ENCODE measurements at places on chromosomes 3 and 15.

DNA sequence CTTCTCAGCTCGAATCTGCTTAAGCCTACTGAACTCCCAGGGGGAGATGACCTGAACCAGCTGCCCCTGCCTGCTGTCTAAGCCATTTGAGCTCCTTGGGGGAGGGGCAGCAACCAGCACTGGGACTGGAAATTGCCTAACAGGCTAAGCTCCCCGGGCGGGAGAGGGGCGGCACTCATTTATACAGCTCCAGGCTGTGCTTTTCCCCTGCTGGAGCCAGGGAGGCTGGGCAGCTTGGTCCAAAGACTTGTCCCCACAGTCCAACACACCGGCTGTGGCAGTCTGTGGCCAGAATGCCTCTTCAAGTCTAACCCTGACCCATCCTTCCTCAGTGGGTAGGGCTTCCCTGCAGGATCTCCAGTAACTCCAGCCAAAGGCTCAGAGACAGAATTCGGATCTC lies 1241.5 kb downstream of the ROBO2 start:
- DNase-seq = no peak

- no peak for DNase-seq
These were observed 45.8 kb upstream of the UBE2E2 start for GRCh38 chr3:23157331-23157730.

- no peak for DNase-seq
These were observed 79.9 kb upstream of the SLC25A26 start for GRCh38 chr3:66140743-66141372.

DNA sequence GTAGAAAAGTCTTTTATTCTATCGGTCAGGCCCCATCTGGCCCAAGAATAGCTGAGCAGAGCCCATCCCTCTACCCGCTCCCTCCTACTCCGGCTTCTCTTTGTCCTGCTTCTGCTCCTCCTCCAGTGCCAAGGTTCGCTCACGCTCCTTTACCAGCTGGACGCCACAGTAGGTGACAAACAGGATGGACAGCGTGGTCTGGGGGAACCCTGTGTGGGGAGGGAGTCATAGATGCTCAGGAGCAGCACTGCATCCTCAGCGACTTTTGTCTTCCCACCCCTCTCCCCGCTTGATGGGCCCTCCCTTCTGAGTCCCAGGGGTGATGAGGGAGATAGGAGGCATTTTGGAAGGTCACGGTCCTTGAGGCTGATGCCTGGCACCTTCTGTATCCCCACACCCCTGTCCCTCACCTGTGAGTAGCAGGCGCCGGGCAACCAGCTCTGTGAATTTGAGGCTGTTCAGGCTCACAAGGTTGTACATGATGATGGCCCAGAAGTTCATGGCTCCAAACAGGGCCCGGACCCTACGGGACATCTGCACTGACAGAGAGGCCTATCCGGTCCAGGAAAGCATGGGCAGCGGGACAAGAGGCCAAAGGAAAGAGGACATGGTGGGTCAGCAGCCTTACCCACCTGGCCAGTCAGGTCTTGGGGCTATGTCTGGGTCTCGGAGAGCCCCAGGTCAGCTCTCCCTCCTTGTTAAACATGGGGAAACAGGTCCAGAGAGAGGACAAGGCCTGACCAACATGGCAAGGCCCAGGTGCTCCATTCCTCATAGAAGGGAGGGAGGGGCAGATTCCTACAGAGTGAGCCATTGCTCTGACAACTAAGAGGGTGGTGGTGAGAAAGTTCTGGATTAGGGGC lies 7.6 kb downstream of the KLHL40 start:
- DNase-seq = peak; percentile 52

DNA sequence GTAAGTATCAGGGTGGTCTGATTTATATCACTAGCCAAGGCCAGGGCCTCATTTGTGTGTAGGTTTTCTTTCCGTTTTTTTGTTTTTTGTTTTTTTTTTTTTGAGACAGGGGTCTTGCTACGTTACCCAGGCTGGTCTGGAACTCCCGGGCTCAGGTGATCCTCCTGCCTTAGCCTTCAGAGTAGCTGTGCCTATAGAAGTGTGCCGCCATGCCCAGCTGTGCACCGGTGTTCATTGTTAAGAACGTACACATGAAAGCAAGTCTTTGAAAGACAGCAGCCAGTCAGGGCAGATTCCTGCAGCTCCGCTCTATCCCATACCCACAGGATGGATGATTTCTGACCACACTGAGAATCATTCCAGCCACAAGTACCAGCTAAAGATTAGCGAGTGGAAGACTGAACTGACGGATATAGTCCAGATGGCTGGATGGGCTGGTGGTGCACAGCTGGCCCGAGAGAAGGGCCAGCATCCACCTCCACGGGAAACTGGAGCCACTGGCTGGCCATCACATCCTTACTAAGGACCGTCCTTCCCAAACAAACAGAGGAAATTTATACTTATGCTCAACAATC lies 95.4 kb downstream of the PCSK6 start:
- DNase-seq = no peak

DNA sequence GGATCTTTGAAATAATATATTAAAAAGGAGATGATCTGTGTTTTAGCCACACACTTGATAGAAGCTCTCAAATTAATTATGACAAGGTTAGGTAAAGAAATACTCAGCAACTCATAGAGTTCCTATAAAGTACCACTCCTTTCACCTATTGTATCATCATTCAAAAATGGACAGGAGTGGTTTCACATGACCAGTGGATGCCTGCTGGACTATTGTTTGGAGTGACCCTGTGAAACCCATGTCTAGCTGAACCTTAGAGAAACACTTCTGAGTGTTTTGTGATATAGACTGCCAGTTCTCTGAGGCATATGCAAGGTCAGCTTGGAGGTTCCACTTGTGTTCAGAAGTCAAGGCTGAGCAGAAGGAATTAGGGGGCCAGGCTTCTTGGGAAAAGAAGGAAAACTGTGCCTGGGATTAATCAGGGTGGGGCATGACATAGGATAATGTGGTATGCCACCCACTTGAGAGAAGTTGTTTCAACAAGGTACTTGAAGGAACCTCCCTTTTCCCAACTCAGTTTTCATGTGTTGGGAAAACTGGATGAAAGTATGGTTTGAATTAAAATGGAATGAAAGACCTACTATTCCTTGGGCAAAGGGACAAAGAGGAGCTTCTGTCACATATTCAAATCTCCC lies 15.4 kb downstream of the PARP14 start:
- DNase-seq = no peak

DNA sequence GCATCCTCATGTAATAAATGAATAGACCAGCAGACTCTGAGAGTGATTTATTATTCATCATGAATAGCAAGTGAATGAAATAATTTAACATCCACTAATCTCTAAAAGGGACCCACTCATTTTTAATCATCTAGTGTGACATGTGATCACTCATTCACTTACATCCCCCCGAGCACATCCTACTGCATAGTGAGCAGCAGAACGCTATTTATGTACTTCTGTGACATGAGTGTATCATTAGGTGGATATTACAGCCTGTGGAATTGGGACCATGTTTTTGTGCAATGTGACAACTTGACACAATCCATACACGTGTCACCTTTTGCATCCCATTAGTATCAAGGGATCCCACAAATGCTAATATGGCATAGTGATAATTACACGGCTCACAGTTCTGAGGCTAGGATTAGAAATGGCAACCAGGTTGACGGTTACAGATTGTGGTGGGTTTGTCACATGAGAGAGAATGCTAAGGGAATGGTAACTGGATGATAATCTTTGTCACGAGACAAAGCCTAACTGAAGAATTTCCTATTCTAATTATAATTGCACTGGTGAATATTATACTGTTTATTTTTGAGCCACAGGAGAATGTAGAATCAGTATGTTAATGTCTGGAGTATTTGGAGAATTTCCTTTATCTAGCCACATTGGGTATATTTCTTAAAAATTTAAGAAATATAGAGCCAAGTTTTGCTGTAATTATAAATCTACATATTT lies 595.2 kb upstream of the TBL1XR1 start:
- DNase-seq = no peak

DNA sequence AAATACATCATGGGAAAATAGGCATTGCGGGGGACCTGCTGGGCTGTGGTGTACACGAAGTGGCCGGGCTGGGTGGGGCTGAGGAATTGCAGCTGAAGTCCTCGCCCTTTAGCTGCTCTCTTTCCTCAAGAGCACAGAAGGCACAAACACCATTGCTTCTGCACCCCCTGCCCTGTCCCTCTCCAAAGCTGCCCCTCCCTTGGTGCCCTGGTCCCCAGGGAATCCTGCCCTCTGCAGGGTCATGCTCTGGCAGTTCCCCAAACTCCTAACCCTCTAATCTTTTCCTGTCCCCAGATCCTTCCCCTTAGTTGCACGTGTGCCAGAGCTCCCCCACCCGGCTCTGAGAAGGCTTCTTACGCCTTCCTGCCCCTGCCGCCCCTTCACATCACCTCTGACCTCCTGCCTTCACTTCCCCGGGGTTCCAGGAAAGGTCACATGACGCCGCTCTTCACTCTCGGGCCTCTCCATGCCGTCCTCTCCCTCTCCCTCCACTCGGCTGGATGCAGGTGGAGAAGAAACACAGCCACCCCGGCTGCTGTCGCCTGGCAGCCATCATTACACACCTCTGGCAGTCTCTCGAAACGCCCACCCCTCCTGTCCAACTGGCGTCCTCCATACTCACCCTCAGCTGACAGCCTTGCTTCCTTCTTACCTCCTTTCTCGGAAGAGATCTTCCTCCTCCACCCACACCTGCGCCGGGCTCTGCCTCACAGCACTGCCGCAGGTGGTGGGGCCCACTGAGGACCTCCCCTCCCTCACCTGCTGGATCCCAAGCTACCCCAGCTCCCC lies 6.9 kb upstream of the PCSK6 start:
- DNase-seq = no peak

DNA sequence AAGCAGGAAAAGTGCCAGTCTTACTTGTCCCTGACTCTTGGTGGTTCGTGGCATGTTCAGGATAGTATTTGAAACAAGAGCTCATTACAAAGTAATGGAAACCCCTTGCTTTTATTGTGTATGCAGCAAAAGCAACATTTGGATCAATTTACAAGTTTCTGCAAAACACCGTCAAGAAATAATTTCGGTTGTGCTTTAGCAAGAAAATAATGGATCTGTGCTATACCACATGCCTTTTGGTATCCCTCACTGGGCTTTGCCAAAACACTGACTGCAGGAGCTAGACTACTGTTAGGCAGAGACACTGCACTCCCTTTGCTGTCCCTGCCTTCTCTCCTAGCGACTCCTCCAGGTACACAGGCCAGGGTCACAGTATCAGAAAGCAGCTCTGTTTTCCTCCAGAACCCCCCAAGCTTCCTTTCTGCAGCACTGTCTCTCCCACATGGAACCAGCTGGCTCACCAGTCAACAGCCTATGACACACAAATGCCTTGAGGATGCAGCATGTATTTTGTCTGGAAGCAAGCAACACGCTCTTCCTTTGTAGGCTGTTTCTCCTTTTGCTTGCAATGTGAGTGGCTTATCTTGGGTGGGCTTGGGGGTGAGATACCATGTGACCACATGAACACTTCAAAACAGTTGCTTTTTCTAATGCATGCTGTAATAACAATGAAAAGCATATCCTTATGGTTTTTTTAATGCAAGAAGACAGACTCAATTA lies 111.4 kb downstream of the PGPEP1L start:
- peak; percentile 81 for DNase-seq

GRCh38 chr3:150599611-150600297 lies 3.4 kb upstream of the SELENOT start:
- peak; percentile 93 for DNase-seq

- DNase-seq = no peak
These were observed 8.4 kb downstream of the COLQ start for GRCh38 chr3:15513116-15513515.

- no peak for DNase-seq
These were observed 60.4 kb downstream of the IL12A start for GRCh38 chr3:160049038-160049437.

DNA sequence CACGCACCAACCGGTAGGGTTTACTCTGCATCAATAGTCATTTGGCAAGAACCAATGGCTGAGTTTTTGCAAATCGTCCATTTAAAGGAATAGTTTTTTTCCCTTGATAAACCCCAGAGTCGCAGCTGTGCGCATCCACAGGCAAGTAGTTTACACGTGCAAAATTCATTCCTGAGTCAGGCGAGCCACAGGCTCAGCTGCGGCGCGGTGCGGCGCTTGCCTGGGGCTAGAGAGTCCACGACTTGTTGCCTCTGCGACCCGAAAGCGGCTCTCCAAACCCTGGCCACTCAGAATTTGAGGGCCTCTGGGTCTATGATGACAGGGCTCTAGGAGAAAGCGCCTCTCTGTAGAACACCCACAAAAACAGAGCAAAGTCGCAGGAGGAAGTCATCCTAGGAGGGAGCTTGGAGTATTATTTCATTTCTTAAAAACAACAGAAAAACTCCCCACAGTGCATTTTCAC lies 36.7 kb downstream of the ZIC4 start:
- no peak for DNase-seq

GRCh38 chr3:47527952-47528725 lies 14.6 kb upstream of the ELP6 start:
- DNase-seq = peak; percentile 75

DNA sequence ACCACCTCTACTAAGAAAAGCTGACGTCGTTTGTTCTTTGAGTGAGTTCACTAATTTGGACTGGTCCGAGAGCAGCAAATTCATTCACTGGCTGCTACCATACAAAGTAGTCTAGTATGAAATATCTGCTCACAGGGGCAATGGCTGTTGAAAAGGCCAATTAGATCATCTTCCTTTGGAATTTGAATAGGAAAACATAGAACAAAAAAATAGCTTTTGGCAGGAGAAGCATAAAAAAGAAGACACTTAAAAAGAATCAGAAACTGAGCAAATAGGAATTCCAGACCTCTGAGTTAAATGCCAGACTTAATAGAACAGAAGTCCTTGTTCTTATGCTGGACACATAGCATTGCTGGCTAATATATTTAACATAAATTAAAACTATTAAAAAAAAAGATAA lies 159.3 kb downstream of the IL1RAP start:
- DNase-seq = no peak

DNA sequence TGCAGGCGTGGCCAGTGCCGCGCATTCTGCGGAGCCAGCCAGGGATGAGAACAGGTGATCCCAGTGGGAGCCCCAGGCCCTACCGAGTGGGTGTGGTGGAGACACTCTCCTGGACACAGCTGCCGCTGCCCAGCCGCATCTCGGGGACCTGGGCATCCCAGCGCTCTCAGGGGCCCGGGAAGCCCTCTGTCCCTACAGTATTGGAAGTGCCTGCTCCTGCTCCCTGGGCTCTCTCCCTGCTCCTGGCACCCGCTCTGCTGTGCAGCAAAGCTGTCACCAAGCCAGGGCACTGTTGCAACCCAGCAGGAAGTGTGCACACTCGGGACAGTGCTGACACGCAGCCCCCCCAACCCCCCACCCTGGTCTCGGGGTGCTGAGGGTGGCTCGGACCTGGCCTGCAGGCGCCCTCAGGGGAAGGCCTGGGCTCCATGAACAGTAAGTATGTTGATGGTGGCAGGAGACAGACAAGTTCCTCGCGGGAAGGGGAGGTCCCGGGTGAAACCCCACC lies 1177.4 kb upstream of the GBE1 start:
- DNase-seq = no peak

DNA sequence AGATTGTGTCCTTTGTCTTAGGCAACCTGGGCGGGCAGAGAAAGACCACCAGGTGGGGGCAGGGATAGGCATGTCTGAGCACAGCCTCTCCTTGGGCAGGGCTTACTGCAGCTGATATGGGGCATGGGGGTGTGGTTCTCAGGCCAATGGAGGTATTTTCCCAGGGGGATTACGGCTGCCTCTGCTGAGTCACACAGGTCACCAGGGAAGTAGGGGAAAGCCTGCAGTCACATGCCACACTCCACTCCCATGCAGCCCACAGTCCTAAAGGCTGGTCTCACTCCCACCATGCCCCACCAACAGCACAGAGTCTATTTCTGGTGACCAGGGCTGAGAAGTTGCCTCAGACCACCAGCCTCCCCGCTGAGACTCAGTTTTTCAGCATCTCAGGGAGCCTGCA lies 466.4 kb downstream of the DIPK2A start:
- peak; percentile 58 for DNase-seq

Data from epithelial cell of esophagus (primary cell).